ENCODE measurements at places on chromosomes 5 and 9.

DNA sequence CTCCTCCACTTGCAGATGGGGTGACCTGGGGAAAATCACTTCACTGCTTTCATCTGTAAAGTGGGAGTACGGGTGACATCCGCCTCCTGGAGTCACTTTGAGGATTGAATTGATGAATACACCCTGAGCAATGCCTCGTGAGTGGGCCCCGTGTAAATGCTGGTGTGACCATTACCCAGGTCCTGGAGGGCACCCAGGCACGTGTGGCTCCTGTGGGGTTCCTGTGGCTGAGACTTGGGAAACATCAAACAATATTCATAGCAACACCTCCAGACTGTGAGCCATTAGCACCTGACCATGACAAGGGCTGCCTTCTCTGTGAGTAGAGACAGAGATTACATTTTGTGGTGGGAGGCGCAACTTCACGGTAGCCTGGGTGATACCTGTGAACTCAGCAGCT, 11.4 kb downstream of the MRPL36 start:
- no peak for DNase-seq

DNA sequence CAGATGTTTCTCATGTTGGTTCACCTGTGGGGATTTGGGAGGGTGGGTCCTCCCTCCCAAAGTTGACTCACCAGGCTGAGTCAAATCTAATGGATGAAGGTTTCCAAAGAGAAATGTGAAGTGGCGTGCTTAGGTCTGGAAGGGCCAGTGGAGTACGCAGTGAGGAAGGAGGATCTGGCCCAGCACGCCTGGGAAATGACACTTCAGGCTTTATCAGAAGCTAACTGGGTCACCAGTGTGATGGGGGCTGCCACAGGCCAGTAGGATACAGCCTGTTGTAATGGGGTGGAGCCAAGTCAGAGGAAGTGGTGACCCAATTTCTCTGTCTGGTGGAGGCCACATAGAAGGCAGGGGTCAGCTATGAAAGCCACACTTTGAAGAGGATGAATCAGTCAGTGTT, 18.0 kb downstream of the POLR1E start:
- DNase-seq, result no peak

GRCh38 chr9:116064970-116065369, 88.6 kb upstream of the PAPPA start:
- no peak for DNase-seq

DNA sequence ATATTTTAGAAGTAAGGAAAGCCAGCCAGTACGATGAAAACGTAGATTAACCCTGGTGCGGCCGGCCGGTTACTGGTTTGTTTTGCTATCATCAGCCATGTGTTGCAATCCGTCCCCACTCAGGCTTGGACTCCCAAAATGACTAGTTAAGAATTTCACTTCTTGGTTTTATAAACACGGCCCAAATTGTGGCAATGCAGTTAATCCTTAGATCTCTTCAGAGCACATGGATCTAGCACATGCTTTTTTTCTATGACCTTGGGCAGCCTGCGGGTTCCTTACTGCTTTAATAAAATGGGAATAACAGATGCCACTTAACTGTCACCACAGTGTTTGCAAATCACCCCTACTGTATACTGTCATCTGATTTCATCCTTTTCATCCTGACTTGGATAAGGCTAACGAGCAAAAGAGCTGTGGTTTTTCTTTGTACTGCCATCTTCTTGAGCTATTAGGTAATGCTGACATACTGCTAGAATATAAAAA, 1.5 kb downstream of the NDFIP1 start:
- no peak for DNase-seq

GRCh38 chr5:68196876-68197275, 18.7 kb upstream of the PIK3R1 start:
- no peak for DNase-seq

GRCh38 chr5:138544181-138545134, 1.4 kb upstream of the ETF1 start:
- DNase-seq, result no peak

GRCh38 chr5:109611505-109611904, 78.2 kb upstream of the MAN2A1 start:
- DNase-seq, result no peak
